ENCODE measurements at places on chromosomes 3 and 15.

DNA sequence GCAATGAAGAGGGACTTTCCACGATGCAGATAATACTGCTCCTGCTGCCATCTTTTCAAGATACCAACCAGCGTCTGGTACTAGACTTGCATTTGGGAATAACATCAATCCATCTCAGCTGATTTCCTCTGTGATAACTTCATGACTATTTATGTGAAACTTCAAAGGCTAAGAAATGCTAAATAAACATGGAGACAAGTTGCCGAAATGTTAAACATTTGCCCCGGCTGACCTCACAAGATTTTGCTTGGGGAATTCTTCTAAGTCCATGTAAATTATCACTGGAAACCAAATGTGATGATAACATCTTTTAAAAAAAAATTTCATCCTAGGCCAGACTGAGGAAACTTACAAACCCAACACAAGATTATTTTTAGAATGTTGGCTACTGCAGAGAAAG, 185.8 kb upstream of the PRICKLE2 start:
- H3K27ac ChIP-seq: no peak overlapping the region
- no peaks in the 10 kb centered on the region for H3K4me1 ChIP-seq
- no peak overlapping the region for H3K4me3 ChIP-seq

DNA sequence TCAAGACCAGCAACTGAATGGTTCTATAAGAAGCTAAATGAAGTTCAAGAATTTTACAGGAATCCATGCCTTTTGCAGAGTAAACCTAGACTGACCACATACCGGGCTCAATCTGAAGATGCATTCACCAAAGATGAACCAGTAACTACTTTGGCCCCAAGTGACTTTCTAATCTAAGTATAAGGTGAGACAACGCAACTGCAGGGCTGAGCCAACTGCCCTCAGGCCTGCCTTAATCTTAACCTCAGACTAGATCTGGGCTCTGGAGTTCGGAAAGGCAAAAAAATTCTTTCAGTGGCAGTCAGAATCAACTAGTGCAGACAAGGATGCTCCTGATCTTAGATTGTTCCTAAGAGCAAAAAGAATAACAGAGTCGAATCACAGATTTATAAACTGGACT, 48.3 kb downstream of the EXD1 start:
- H3K27me3 ChIP-seq: no peaks in the 10 kb centered on the region
- no peaks in the 10 kb centered on the region for H3K36me3 ChIP-seq
- H3K4me3 ChIP-seq: no peak overlapping the region

GRCh38 chr3:58356054-58356453, 23.4 kb downstream of the PXK start:
- no peak overlapping the region for H3K27ac ChIP-seq
- DNase-seq: no peak
- no peak overlapping the region for H3K4me3 ChIP-seq
- H3K4me1 ChIP-seq: no peaks in the 10 kb centered on the region
- H3K27me3 ChIP-seq: no peaks in the 10 kb centered on the region
- H3K36me3 ChIP-seq: no peaks in the 10 kb centered on the region

- DNase-seq: no peak
- no peaks in the 10 kb centered on the region for H3K27me3 ChIP-seq
- no peak overlapping the region for H3K27ac ChIP-seq
- H3K36me3 ChIP-seq: no peaks in the 10 kb centered on the region
These were observed 32.5 kb upstream of the TBL1XR1 start for GRCh38 chr3:177229791-177230190.

DNA sequence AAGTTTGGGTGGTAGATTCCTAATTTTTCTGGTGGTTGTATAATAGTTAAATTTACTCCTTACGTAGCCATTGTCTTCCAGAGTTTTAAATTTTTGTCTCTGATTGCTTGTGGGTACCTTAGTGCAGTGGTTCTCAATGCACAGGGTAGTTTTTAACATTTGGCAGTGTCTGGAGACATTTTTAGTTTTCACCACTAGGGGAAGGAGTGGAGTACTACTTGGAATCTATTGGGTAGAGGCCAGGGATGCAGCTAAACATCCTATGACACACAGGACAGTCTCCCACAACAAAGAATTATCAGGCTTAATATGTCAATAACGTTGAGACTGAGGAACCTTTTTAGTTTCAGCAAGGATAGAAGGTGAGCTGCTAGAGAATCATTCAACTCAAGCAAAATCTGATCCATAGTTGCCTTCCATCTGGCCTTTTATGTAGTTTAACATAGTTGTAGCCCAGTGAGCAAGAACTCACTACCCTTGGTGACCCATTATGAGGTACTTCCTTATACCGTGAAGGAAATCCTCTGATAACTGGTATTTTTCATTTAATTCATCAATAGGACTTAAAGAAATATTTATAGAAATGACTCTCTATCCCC, 8.6 kb upstream of the STX19 start:
- DNase-seq: no peak
- H3K4me1 ChIP-seq: no peaks in the 10 kb centered on the region
- H3K27me3 ChIP-seq: no peaks in the 10 kb centered on the region
- H3K4me3 ChIP-seq: no peak overlapping the region
- no peak overlapping the region for H3K27ac ChIP-seq
- peaks cover 11% of the 10 kb centered on the region for H3K36me3 ChIP-seq

GRCh38 chr15:28921336-28921735, 35.6 kb downstream of the APBA2 start:
- H3K36me3 ChIP-seq: no peaks in the 10 kb centered on the region
- H3K4me3 ChIP-seq: no peak overlapping the region
- no peaks in the 10 kb centered on the region for H3K4me1 ChIP-seq
- DNase-seq: no peak
- H3K27ac ChIP-seq: no peak overlapping the region

DNA sequence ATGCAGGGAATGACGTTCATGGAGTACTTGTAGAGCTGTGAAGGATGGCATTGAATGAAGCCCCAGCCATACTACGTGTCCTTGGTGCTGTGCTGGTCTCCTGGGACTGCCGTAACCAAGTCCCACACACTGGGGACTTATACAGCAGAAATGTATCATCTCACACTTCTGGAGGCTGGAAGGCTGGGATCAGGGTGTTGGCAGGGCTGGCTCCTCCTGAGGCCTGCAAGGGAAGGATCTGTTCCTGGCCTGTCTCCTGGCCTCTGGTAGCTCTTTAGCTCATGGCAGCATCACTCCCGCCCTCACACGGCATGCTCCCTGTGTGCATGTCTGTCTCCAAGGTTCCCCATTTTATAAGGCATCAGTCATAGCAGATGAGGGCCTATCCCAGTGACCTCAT, 29.5 kb upstream of the GABRG3 start:
- no peaks in the 10 kb centered on the region for H3K36me3 ChIP-seq
- H3K4me3 ChIP-seq: no peak overlapping the region
- DNase-seq: no peak

- H3K27ac ChIP-seq: no peak overlapping the region
- no peak for DNase-seq
- H3K4me1 ChIP-seq: peaks cover 29% of the 10 kb centered on the region
- no peaks in the 10 kb centered on the region for H3K27me3 ChIP-seq
- no peak overlapping the region for H3K4me3 ChIP-seq
- no peaks in the 10 kb centered on the region for H3K36me3 ChIP-seq
These were observed 39.6 kb upstream of the TIMP4 start for GRCh38 chr3:12198301-12198700.

GRCh38 chr15:29382862-29383261, 113.2 kb upstream of the NSMCE3 start:
- H3K27me3 ChIP-seq: no peaks in the 10 kb centered on the region
- no peak for DNase-seq
- H3K36me3 ChIP-seq: no peaks in the 10 kb centered on the region
- no peak overlapping the region for H3K27ac ChIP-seq
- no peaks in the 10 kb centered on the region for H3K4me1 ChIP-seq
- H3K4me3 ChIP-seq: no peak overlapping the region

- H3K36me3 ChIP-seq: no peaks in the 10 kb centered on the region
- H3K4me3 ChIP-seq: peak overlapping the region; percentile 17
- H3K4me1 ChIP-seq: peaks cover 58% of the 10 kb centered on the region
- peak; percentile 86 for DNase-seq
These were observed 281.9 kb upstream of the LRRFIP2 start for GRCh38 chr3:37456270-37456708.

DNA sequence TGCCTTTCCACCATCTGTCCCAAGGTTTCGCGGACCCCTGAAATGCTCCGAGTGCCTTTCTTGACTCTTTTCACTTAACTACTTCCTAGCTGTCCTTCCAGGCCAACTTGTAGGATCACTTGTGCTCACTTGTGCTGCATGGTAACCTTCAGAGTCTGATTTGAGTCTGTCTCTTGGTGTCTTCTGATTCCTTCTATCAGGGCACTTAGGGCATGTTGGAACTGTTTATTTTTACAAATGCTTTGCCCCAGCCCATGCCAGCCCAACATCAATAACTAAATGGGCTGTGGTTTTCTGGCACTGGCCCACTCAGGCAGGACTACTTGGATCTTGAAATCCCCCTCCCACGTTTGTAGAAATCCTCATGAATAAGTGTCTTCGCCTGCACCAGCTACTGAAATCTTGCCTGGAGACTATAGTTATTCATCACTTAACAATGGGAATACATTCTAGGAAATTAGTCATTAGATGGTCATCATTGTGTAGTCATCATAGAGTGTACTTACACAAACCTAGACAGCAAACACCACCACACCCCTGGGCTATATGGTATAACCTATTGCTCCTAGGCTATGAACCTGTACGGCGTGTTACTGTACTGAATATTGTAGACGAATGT, 123.1 kb upstream of the STRIT1 start:
- H3K4me1 ChIP-seq: no peaks in the 10 kb centered on the region
- DNase-seq: no peak
- H3K27ac ChIP-seq: no peak overlapping the region
- H3K27me3 ChIP-seq: no peaks in the 10 kb centered on the region
- H3K4me3 ChIP-seq: no peak overlapping the region

DNA sequence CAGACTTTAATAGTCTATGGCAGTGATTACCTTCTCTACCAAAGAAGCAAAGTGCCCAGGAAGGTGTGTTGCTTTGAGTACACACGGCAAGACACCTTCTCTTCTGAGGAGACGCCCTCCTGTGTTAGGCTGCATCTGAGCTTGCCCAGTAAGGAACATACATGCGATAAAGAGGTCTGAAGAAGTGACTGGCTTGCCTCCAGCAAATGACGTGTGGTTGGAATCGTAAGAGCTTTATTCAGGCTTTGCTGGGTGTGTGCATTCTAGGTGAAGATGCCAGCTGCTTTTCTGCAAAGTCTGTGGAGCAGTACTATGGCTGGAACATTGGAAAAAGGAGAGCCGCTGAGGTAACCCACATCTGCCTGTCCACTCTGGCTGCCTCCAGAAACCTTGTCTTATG, 22.4 kb downstream of the MAP6D1 start:
- H3K36me3 ChIP-seq: peaks cover 94% of the 10 kb centered on the region
- no peak for DNase-seq
- H3K4me3 ChIP-seq: no peak overlapping the region

DNA sequence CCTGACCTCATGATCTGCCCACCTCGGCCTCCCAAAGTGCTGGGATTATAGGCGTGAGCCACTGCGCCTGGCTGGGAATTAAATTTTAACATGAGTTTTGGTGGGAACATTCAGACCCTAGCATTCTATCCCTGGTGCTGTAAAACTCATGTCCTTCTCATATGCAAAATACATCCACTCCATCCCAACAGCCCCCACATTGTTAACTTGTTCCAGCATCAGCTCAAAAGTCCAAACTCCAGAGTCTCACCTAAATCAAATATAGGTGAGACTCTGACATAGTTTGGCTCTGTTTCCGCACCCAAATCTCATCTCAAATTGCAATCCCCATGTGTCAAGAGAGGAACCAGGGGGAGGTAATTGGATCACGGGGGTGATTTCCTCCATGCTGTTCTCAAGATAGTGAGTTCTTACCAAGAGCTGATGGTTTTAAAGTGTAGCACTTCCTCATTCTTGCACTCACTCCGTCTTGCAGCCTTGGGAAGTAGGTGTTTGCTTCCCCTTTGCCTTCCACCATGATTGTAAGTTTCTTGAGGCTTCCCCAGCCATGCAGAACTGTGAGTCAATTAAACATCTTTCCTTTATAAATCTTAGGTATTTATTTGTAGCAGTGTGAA, 96.2 kb upstream of the PLCL2 start:
- no peaks in the 10 kb centered on the region for H3K36me3 ChIP-seq
- H3K4me3 ChIP-seq: no peak overlapping the region
- no peak overlapping the region for H3K27ac ChIP-seq
- no peaks in the 10 kb centered on the region for H3K27me3 ChIP-seq
- DNase-seq: no peak

DNA sequence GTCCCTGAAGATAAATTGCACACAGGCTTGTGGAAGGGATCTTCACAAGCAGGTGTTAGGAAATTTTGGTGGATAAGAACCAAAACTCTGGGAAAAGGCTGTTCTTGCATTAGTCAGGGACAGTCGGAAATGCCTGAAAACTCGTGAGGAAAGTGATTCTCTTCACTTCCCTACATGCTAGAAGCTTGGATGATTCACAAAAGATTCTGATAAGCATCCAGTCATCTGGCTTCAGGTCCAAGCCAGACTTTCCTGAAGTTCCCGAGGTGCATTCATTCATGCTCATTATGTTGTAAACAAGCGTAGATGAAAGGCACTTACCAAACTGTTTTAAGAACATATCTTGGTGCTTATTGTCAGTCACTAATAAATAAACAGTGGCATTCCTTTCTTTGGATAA, 1028.7 kb downstream of the NTRK3 start:
- no peak overlapping the region for H3K27ac ChIP-seq
- no peaks in the 10 kb centered on the region for H3K27me3 ChIP-seq
- H3K4me3 ChIP-seq: no peak overlapping the region
- no peak for DNase-seq
- no peaks in the 10 kb centered on the region for H3K36me3 ChIP-seq

DNA sequence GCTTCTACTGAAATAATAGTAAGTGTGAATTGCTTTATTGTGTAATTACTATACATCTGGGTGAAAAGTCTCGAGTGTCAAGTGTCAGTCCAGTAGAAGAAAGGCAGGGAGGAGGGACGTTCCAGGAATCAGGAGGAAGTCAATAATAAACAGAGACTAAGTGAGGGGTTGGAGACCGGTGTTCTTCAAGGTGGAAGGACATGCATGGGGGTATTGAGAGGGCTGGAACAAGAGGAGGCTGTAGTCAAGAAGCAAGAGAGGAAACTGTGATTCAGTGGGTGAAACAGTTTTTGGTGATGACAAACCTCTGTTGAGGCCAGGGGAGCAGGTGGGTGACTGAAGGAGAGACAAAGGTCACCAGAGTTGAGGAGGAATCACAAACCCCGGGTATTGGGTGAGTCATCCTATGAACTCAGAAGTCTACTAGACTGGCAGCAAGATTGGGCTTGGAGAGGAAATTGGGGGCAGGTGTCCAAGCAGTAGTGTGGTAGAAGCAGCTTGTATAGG, 11.6 kb upstream of the SCAMP5 start:
- no peaks in the 10 kb centered on the region for H3K36me3 ChIP-seq
- H3K27ac ChIP-seq: no peak overlapping the region
- H3K27me3 ChIP-seq: peaks cover 11% of the 10 kb centered on the region
- no peak overlapping the region for H3K4me3 ChIP-seq
- DNase-seq: no peak

GRCh38 chr3:189195302-189195701, 23.5 kb downstream of the TPRG1 start:
- no peaks in the 10 kb centered on the region for H3K36me3 ChIP-seq
- H3K27ac ChIP-seq: no peak overlapping the region
